RWPE1 (cell line): ENCODE measurements at places on chromosomes 12 and 14.

- DNase-seq: no peak
Measured at GRCh38 chr12:102484017-102484416, 3.7 kb upstream of the IGF1 start.

- no peak for DNase-seq
Measured at GRCh38 chr12:66361703-66362102, 59.4 kb downstream of the HELB start.

GRCh38 chr14:100842799-100843198 lies 16.9 kb downstream of the MEG3 start:
- no peak for DNase-seq

DNA sequence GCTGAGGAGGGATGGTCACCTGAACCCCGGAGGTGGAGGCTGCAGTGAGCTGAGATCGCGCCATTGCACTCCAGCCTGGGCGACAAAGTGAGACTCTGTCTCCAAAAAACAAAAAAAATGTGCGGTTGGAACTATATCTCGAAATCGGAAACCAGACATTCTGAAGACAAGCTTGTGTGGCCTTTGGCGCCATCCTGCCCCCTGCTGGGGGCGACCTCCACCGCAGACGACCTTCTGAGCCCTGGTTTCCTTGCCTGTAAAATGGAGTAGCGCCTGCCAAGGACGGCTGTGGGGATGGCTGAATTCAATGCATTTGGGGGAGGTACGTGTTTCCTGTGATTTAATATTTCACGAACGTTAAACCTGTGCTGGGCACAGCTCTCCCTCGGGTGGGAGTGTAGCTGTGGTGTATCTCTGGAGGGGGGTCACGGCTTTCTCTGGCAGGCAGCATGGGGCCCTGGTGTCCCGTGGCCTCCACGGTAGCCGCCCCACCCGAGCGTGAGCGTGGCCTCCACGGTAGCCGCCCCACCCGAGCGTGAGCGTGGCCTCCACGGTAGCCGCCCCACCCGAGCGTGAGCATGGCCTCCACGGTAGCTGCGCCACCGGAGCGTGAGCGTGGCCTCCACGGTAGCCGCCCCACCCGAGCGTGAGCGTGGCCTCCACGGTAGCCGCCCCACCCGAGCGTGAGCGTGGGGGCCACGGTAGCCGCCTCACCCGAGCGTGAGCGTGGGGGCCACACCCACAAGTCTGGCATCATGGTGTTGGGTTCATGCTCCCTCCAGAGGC lies 55.3 kb downstream of the LRCOL1 start:
- no peak for DNase-seq
